ENCODE measurements at places on chromosomes 4 and X.
A peak's percentile ranks its signal among the peaks of the same experiment; 100 is the strongest.

DNA sequence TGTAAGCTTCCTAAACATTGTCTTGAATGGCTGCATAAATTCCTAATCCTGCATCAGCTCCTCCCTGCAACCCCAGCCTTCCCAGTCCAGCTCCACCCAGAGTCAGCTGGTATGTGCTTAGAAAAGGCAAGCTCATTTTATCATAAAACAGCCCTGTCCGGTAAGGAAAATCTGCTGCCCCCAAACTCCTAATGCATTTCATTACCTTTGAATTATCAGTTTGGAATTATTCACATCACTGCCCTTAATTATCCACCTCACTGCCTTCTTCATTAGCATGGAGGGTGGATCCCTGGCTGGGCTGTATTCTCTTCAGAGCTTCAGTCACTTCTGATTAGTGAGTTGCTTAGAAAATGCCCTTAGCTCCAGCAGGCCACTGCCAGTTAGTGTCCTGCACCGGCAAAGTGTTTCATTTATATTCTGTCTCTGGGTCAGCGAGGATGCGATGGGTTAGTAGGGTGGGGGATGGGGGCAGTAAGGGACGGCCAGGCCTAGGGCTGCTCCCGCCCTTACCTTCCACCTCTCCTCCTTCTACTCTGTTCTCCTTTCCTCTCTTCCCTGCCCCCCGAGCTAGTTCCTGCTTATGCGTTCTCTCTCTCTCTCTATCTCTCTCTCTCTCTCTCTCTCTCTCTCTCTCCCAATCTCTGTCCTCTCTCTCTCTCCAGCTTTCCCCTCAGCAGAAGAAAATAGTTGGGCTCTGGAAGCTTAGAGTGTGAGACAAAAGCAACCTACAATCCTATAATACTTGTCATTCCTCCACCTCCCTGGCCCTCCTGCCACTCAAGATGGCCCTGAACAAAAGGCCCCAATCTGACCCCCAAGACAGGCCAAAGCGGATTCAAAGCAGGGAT lies 174.8 kb upstream of the KLF3 start:
- peak; percentile 71 for DNase-seq

DNA sequence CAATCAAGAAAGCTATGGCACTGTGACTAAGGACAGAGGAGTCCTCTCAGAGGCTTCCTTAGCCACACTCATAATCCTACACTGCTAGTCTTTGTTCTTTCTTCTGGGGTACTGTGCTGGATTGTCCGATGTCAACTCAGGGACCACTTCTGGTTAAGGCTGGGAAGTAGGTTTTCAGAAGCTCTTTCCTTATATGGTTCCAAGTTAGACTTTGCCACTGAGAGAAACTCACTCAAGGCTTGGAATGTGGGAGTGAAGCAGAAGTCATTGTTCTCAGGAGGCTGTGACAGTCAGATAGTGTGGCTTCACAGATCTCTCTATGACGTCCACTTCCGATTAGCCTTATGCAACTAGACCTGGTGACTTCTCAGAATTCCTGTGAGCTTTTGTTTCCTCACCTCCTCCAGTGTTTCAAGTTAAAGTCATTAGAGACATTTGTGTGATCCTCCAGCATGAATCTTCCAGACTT lies 317.3 kb upstream of the F9 start:
- DNase-seq: no peak

DNA sequence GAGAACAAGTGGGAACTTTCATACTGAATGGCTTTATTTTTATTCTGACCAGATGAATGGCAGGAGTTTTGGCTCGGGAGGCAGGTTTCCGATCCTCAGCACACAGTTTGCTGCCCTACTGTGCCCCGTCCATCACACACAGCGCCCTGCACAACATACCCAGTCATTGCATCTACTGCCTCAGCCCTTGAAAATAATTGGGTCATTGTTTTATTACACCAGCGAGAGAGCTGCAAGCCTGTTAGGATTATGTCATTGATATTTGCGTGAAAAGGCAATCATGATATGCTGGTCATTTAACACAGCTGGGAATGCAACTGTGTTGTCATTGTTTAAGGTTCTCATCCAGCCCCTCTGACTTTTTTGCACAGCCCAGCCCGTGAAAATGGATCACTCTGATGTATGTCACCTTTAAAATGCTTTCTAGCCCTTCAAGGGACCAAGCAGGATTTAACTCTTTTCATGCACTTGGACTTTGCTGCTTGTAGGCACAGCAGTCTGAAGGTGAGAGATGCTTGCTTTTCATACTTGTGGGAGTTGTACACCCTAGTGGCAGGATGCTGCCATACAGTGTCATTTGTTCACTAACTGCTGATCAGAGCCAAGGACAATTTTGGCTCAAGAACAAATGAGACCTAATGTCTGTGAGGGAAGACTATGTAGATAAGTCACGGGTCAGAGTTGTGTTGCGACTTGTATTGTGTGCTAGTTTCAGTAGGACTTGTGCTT lies 62.3 kb downstream of the RTL9 start:
- no peak for DNase-seq

GRCh38 chr4:182711211-182711610 lies 206.0 kb downstream of the DCTD start:
- DNase-seq: peak; percentile 3

GRCh38 chrX:48714573-48714972 lies 18.0 kb downstream of the SUV39H1 start:
- DNase-seq: peak; percentile 37

GRCh38 chr4:146495269-146495668 lies 26.5 kb downstream of the SLC10A7 start:
- peak; percentile 42 for DNase-seq

DNA sequence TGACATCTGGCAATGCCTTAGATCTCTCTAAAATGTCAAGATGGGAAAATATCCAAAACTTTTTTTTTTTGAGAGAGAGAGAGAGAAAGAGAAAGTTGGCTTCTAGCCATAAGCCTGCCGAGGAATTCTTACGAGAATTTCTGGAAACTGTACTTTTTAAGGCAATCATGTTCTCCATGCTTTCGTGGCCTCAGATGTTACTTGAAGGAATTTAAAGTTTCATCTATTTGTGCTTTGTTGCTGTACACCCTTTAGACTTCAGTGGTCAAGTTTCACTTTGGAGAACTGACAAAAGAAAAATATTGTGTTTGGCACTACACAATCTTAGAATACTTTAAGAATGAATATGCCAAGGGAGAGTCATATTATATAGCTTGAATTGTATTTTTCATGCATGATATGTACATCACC lies 53.9 kb downstream of the FAT4 start:
- DNase-seq: peak; percentile 94

- peak; percentile 55 for DNase-seq
Measured at GRCh38 chr4:86596807-86597206, 2.7 kb downstream of the PTPN13 start.

- no peak for DNase-seq
Measured at GRCh38 chr4:26821677-26822503, 38.8 kb upstream of the STIM2 start.

DNA sequence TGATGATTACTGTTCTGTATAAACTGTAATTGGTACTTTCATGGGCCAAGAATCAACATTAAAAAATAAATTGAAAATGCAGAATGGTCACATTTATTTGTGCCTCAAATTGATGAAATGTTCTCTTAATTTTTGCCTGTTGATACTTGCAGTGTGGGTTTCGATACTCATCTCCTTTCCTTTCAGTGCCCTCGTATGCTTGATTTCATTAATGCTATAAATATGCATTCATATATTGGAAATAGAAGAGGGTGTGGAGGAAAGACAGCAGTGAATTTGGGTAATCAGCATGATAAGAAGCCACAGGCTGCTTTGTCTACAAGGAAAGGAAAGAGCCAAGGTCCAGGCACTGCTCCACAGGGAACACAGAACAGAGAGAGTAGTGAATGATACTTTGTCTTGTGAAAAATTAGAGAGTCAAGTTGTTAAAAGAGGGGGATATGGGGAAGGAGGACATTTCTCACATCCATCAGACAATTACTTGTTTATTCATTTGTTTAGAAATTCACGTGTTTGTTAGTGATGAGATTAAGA lies 1.0 kb upstream of the DDX60 start:
- DNase-seq: no peak

DNA sequence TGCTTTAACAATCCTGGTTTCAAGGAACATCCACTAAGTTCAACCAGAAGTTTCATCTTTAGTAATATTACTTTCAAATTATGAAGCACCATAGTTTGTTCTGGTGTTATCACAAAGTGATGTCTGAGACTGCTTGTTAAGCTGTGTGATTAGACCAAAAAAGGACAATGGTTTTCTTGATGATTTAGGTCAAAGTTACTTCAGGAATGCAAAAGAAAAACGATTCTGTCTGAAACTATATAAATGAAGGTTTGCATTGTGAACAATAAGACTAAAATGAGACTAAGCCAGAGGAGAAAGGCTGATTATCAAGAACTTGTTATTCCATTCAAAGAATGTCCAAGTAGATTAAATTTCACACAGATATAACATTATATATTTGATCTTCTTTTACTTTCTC lies 122.4 kb upstream of the ETNPPL start:
- peak; percentile 69 for DNase-seq

DNA sequence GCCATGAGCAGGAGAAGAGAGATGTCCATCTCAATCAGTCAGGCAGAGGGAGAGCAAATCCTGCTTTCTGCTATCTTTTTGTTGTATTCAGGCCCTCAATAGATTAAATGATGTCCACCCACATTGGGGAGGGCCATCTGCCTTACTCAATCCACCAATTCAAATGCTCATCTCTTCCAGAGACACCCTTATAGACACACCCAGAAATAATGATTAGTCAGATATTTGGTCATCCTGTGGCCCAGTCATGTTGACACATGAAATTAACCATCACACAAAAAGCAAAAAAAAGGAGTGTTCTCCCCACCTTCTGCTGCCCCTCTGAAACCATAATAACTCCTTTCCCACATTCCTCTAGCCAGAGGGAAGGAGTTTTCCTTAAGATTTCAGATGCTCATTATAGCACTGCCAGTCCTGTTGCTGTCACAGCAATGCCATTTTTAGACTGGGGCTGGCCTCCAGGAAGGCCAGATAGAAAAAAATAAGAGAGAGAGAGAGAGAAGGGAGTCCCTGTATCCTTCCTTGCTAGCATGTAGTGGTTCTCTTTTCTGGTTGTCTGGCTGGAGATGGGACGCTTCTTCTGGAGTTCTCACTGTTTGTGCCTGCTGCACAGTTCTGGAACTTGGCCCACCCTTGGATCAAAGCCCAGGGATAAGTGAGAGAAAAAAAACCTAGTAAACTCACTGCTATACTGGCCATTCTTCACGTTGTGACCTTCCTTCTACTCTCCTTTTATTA lies 177.7 kb downstream of the RBM46 start:
- DNase-seq: peak; percentile 61

GRCh38 chrX:155718972-155719586 lies 106.3 kb upstream of the TMLHE start:
- peak; percentile 1 for DNase-seq

DNA sequence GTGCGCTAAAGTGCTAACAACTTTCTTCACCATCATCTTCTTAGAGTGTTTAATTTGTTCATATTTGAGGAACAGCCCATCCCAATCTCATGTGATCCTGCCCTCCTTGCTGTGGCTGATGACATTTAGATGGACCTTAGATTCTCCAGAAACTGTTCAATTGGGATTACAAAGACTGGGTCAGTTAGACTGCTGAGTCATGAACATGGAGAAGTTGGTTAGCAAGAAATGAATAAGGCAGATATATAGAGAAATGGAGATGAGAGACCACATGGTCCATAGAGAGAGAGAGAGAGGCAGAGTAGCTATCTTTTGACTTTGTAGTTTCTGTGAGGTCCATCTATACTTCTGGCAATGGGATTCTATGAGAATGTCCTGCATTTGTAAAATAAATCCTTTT lies 275.9 kb downstream of the GLUD2 start:
- no peak for DNase-seq

GRCh38 chr4:105120626-105121025 lies 26.1 kb upstream of the TET2 start:
- DNase-seq: no peak

DNA sequence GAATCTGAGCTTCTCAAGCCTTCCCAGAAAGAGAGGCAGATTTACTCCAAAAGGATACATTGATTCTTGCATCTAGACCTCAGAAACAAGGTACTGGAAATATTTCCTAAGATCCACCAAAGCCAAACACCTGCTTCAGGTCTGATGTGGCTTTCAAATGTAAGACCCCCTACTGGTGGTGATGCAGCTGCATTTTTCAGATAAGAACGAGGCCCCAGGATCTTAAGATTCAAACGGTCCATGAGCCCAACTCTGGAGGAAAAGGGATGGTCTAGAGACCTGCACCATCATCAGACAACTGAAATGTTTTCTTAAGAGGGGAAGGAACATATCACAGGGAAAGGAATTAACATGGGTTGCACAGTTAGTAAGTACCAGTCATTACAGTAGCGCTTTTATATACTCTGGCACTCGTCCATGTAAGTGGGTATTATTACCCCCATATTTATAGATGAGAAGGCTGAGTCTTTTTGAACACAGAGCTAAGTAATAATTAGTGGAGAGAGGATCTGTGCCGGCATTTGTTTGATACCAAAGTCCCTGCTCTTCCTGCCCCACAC lies 73.7 kb downstream of the LEF1 start:
- DNase-seq: no peak

DNA sequence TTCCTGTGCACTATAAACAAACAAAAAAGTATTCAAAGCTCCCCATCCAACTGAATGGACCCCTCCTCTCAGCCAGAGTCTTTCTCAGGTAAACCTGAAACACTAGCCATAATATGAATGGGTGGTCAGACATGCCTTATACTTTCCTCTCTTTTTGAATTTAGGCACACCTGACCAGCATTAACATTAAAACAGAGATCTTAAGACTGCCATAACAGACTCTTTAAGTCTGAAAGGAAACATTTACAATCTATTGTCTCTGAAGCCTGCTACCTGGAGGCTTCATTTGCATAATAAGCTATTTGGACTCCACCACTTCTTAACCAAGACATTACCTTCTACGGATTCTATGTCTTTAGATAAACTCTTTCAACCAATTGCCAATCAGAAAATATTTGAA lies 56.9 kb upstream of the SPIN4 start:
- DNase-seq: no peak

- no peak for DNase-seq
Measured at GRCh38 chr4:5378002-5378401, 326.7 kb downstream of the STK32B start.

- no peak for DNase-seq
Measured at GRCh38 chrX:142613403-142613802, 408.3 kb upstream of the MAGEC2 start.

DNA sequence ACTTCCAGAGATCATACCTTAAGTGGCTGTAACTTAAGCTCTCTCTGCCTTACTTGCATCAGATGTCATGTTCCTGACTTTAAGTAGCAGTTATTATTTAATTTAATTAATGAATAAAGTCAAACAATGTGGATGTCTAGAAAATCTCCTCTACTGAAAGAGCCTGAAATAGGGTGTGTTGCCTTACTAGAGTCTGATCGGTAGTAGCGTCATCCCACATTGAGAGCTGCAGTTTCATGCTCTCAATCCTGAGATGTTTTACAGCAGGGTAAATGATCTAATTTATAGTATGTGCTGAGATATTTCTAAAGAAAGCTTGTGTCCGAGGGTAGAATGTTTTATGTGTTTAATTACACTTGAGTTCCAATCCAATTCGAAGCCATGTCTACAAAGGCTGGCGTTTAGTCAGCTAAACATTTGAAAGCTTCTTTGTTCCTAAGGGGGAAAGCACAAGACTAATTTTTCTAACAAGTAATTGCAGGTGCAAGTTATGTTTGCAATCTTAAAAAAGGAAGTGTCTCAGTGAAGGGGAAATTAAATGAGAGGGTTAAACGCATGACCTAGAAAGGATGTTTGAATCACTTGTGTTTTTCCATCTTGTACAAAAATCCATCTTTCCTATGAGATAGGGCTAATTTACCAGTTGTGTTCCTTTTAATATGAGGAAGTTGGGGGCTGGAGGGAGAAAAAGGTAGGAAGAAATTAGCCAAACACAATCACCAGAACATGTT lies 391.0 kb upstream of the MAGEB2 start:
- no peak for DNase-seq
